ENCODE measurements at places on chromosomes 12 and 14. TPM values are rescaled to one million over a fixed set of nuclear protein-coding genes. Genes with fewer than 3 reads are reported as not detected.

RHEBL1 gene
- total RNA-seq = not detected

GZMB gene
- total RNA-seq = not detected

GLIPR1L2 gene
- not detected for total RNA-seq

RNASE4 gene
- total RNA-seq = 74.5 TPM

FERMT2 gene
- total RNA-seq = 186 TPM

LALBA gene
- total RNA-seq = not detected

Measured in transverse colon (tissue), 4 donors.